ENCODE measurements at places on chromosomes 7 and 10.

DNA sequence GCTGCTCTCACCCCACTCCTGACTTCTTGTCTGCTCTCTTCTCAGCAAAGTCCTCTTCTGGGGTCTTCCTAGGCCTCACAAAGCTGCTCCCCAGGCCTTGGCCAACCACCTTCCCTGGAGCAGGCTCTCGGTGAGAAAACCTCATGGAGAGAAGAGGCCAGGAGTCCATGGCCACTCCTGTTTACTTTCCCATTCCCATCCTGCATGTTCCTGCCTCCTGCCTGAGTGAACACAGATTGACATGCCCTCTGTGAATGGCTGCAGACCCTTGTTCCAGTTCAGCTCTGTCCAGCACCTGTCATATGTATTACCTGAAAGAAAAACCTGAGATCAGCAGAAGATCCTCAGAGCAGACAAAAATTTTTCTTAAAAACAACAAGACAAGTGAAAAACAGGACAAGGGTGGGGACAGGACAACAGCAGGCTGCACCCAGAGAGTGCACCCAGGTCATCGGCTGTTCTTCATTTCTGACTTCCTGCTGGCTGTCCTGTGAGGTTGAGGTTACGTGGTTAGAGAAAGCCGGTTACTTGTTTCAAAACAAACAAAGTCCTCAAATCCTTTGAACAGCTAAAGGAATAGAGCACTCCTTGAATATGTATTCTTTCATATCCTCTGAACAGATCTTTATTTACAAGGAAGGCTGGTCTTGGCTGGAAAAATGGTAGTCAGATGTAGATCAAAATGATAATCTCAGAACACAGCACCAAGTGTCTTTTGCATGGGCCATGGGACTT is 34.0 kb upstream of the DLD start:
- no peak for DNase-seq

- DNase-seq: no peak
Measured at GRCh38 chr7:94741179-94741578, 85.2 kb upstream of the SGCE start.

- no peak for DNase-seq
Measured at GRCh38 chr10:19500959-19501358, 315.3 kb upstream of the PLXDC2 start.

GRCh38 chr10:115882021-115882420 is 391.0 kb downstream of the GFRA1 start:
- no peak for DNase-seq

DNA sequence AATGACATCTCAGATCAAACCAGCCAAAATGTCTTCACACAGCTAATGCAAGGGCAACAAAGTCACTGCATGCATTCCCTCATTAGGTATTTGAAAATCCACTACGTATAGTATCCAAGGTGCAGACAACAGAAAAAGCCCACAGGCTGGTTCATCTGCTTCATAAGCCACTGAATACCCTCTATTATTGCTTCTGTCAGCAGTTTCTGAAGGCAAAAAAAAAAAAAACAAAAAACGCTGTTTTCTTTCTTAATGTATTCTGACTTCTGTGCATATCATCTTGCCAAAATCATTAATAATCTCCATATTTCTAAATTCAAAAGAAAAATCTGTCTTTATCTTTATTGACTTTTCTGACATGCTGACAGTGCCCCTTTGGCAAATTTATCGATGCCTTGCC is 13.4 kb downstream of the CPVL start:
- DNase-seq: no peak

GRCh38 chr7:14690075-14690474 is 212.5 kb downstream of the DGKB start:
- no peak for DNase-seq

DNA sequence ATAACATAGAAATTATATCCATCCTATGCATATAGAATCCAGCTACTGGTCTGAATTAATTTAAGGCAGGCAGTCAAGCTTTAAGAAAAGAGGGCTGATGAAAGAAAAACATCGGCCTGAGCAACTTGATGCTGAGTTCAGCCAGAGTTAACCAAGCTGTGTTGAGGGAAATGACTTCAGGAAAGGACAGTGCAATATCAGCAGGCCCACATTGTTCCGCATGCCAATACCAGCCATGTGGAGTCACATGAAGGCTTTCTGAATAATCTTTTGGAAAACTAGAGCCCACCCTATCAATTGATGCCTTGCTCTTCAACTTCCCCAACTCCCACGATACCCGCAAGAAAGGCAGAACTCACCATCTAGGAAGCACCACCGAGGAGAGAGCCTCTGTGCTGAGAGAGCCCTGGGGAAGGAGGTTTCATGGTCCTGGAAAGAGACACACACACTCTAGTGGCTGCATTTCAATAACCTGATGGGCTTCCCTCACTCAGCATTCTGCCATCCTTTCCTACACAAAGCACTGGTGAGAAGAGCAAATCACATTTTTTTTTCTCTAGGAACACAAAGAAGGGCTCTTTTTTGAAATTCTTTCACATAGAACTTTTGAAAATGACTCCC is 125.8 kb upstream of the PTN start:
- no peak for DNase-seq

- no peak for DNase-seq
Measured at GRCh38 chr10:3534433-3534832, 250.6 kb downstream of the KLF6 start.

DNA sequence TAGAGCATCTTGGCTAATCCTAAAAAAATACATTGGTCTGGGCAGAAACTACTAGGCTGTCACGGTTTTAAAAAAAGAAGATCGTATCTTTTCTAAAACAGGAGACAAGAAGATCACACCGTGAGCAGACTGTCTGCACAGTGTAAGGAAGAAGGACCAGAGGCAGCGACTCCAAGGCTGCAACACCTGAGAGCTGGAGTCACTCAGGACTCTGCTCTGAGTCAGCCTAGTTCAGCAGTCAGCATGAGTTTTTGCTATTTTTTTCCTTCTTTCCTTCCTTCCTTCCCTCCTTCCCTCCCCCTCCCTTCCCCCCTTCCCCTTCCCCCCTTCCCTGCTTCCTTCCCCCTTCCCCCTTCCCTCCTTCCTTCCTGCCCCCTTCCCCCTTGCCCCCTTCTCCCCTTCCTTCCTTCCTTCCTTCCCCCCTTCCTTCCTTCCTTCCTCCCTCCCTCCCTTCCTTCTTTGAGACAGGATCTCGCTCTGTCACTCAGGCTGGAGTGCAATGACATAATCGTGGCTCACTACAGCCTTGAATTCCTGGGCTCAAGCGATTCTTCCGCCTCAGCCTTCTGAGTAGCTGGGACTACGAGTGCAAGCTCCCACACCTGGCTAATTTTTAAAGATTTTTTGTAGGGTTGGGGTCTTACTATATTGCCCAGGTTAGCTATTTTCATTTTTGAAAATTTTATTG is 24.4 kb downstream of the BAG3 start:
- DNase-seq: no peak

DNA sequence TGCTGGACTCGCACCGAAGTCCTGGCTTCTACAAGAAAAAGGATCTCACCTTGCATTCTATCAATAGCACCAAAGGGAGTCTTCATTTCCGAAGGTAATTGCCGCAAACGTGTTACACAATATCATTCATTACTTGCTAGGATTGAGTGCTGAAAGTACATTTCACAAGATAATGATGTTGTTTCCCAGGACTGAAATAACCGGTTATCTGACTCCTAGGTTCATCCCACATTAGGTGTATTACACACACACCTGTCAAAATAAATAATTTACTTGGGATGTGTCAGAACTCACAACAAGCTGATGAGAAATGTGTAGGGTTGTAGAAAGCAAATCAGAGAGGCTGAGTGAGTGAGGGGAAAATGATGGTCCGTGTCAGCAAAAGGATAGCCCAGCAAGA is 219.4 kb upstream of the RHOBTB1 start:
- no peak for DNase-seq
